ENCODE measurements at places on chromosomes 12 and 14.

DNA sequence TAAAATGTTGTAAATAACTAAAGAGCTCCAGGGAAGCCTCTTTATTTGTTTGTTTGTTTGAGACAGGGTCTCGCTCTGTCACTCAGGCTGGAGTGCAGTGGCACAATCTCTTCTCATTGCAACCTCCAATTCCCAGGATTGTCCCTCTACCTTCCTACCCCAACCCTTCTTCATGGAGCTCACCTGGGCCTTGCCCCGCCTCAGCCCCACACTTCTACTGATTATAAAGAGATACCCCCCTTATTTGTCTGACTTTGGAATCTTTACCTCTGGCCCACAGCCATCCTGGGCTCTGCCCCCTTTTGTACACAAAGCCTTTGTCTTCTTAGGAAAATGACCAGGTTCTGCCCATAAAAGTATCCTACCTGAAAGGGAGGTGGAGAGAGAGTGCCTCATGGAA is 9.1 kb upstream of the BLTP3B start:
- no peak for DNase-seq

GRCh38 chr14:75393794-75394193 is 34.0 kb upstream of the JDP2 start:
- DNase-seq: no peak

GRCh38 chr12:7395950-7396349 is 48.0 kb downstream of the CD163L1 start:
- DNase-seq: no peak

GRCh38 chr12:83826112-83826511 is 1086.5 kb downstream of the SLC6A15 start:
- DNase-seq: no peak

- no peak for DNase-seq
Measured at GRCh38 chr12:59121451-59121850, 201.1 kb upstream of the LRIG3 start.

DNA sequence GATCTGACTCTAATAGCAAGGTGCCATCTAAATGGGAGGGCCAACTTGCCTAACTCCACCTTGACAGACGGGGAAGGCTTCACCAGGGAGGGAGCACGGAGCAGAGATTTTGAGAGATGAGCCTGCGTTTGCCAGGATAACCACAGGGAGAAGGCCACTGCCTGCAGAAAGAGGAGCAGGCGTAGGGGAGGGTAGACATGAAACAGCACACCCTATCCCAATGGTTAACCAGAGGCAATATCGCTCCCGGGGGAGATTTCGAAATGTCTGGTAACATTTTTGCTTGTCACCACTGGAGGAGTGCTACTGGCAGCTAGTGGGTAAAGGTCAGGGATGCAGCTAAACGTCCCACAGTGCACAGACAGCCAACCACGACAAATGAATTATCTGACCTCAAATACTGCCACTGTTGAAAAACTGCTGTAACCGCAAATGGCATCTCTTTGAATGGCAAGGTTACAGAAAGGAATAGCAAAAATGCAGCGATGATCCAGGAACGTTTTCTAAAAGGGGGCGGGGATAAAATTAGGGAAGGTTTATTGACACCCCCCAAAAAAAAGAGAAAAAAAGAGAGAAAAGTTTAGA is 126.0 kb upstream of the ATF7IP start:
- DNase-seq: no peak

- no peak for DNase-seq
Measured at GRCh38 chr12:2795291-2796186, 769 bp downstream of the FKBP4 start.

- no peak for DNase-seq
Measured at GRCh38 chr14:95434121-95434520, 82.3 kb downstream of the SYNE3 start.

- DNase-seq: no peak
Measured at GRCh38 chr14:85027681-85028370, 502.1 kb upstream of the FLRT2 start.

DNA sequence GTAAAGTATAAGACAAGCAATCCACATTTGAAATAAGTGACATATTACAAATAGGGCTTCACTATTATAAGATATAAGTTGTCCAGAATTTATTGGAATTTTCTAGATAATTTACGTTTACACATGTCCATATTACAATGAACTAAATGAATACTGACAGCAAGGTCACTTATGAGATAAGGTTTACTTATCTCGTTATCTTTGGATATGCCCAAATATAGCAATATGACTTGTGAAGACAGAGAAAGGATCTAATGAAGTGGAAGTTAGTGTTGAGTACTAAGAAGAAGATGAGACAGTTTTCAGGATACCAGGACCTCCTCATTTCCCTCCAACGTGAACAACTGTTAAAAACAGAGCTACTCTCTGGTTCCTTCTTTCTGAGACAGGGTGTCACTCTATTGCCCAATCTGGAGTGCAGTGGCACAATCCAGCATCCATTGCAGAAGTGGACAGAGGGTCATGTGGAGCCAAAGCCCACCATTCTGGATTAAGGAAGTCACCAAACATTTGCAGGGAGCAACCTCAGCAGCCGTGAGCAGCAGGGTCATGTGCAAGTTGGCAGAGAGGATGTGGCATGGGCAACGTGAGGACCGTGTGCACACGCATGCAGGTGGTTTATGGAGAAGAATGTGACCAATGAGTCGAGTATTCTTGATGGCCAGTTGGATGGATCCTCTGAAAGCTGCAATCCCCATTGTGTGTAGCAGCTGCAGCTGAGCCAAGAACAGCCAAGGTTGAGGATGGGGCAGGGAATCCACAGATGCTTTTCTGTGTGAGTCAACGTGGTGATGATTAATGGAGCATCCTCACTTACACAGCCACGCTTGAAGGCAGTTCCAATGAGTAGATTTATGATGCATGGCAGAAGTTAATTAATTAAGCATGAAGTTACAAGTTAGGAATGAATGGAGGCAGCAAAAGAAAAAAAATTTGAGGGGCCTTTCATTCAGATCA is 111.0 kb downstream of the BICD1 start:
- no peak for DNase-seq

- DNase-seq: no peak
Measured at GRCh38 chr12:58342736-58343135, 401.4 kb downstream of the ATP23 start.

DNA sequence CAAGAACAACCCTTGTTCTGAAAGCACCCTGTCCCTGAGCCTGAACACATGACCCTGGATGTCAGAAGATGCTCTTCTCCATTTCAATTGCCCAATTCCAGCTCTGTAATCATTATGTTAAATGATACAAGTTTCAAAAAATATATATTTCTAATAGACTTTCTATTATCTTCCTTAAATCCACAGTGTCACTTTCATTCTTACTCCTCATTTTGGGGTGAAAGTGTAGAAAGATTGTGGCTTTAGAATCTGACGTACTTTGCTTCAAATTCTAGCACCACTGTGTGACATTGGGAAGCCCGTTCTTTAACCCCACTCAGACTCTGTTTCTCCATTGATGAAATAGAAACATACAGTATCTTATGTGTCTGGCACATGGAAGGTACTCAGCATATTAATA is 83.2 kb downstream of the ETV6 start:
- DNase-seq: no peak

DNA sequence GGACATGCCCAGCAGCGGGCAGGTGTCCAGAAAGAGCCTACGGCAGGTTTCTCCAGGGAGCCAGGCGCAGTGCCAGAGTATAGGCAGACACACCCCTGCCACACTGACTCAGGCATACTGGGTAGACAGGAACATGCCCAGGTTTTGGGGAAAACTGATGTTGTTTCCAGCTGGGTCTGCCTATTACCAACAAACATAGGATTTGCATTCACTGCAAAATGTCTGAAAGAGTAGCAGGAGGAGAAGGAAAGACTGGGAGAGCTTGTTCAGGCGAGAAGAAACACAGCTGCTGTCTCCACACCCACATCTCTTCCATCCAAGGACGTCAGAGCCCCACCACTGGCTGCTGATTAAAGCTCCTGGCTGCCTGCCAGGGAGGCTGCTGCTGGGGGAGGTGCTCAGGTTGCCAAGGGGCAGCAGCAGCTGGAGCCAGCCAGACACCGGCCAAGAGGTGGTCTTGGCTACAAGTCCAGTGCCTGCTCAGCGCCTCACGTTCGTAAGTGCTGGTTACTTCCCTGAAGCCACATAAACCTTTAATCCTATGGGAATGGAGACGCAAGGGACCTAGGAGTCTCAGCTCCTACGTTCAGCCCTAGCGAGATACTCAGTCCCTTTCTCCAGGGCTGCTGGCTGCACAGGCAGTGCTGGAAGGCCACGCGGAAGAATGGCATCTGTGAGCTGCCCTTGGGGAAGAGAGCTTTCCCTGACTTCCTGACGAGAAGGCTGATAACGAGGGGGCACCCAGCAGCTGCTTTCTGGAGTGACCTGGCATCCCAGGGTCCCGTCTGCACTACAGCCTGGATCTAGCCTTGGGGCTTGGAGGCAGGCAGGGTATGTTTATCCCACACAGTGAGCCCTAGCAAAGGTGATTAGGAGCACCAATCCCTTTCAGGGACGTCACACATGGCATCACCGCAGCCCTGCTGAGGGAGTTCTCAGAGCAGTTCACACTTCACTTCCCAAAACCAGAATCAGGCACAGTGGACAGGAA is 58.1 kb downstream of the PLEKHG3 start:
- DNase-seq: peak; percentile 90

GRCh38 chr14:99382781-99383471 is 97.7 kb downstream of the SETD3 start:
- DNase-seq: no peak

DNA sequence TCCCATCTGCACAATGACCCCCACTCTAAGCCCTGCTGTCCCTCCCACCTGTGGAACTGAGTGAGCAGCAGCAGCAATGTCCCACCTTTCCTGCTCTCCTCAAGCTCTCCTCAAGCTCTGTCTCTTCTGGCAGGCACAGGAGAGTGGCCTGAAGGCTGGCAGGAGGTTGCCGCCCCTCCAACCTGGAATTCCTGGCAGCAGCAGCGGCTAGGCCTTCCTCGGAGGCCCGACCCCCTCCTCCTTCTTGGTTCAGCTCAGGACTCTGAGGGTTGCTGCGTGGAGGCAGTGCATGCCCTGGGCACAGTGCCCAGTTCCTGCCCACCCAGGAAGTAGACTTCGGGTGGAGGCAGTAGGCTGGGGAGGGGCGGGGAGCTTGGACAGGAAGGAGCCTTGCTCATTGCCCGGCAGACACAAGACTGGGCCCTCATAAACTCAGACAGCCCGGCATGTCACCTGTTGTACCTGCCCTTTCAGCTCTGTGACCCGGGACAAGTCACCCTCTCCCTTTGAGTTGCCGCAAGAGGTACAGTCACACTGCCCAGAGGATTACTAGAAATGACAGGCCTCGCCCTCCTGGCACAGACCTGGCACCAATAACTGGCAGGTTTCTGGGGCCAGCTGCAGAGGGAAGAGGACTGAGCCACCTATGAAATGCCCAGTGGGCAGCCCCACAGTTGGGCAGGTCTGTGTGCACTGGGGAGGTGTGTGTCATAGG is 2.1 kb upstream of the SERPINA1 start:
- no peak for DNase-seq

DNA sequence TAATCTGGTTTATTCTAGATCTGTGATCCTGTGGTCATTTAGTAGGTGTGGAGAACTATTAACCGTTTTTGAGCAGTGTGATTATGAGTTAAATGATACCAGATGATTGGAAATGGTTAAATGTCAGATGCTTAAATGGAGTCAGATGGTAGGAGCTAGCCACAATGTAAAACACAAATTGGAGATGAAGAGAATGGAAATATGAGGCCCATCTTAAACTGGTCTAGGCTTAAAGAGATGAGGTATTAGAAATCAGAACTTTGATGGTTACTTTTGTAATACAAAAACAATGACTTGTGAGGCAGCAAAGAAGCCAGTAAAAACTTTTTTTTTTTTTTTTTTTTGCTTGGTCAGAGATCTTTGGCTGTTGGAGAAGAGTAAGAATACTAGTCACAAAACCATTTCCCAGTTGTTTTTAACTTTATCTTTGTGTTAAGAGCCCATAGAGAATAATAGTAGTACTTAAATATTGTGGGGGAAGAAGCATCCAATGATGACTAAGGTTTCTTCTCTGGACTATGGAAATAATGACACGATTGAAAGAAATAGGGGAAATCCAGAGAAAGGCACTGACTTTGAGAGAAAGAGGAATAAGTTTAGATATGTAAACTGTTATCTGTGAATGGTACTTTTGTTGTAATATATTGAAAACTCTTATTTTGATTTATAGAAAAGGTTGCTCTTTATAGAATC is 95.9 kb downstream of the WNK1 start:
- DNase-seq: no peak

GRCh38 chr14:101029668-101030290 is 126.3 kb upstream of the RTL1 start:
- no peak for DNase-seq

GRCh38 chr12:25558586-25558985 is 5.5 kb upstream of the LMNTD1 start:
- no peak for DNase-seq

- no peak for DNase-seq
Measured at GRCh38 chr12:117878605-117879004, 90.2 kb downstream of the KSR2 start.

GRCh38 chr14:91511043-91511383 is 903 bp upstream of the PPP4R3A start:
- DNase-seq: no peak

GRCh38 chr12:126582231-126582630 is 1517.0 kb downstream of the AACS start:
- DNase-seq: no peak

- no peak for DNase-seq
Measured at GRCh38 chr14:23450379-23450778, 14.9 kb upstream of the MYH7 start.

- DNase-seq: no peak
Measured at GRCh38 chr14:34328178-34328577, 133.9 kb downstream of the SPTSSA start.

DNA sequence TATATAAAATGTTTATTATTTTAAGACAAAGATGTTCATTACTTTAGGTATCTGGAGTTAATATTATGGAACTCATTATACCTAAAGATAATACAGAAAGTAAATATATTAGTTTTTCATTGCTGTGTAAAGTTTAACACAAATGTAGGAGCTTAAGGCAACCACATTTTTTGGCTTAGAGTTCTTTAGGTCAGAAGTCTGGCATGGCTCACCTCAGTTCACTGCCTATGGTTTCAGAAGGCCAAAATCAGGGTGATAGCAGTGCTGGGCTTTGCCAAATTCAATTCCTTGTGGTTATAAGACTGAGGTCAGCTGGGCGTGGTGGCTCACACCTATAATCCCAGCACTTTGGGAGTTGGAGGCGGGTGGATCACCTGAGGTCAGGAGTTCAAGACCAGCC is 35.5 kb upstream of the PRPF39 start:
- no peak for DNase-seq

- no peak for DNase-seq
Measured at GRCh38 chr14:101876555-101876938, 87.8 kb upstream of the DYNC1H1 start.

- DNase-seq: no peak
Measured at GRCh38 chr14:79840103-79840502, 371.2 kb downstream of the DIO2 start.

- no peak for DNase-seq
Measured at GRCh38 chr12:1650978-1651361, 21.9 kb downstream of the WNT5B start.

Data from left renal cortex interstitium (tissue), 4 donors.